CD4-positive, alpha-beta memory T cell (primary cell): ENCODE measurements at places on chromosomes 16 and 17. TPM values are rescaled to one million over a fixed set of nuclear protein-coding genes. Genes with fewer than 3 reads are reported as not detected.

ZNF597 gene
- 1.9 TPM for polyA plus RNA-seq

OTOP2 gene
- polyA plus RNA-seq: not detected

FLCN gene
- polyA plus RNA-seq: 5.2 TPM

SLC38A8 gene
- not detected for polyA plus RNA-seq

HASPIN gene
- 0.29 TPM for polyA plus RNA-seq

KRT40 gene
- polyA plus RNA-seq: not detected

CLN3 gene
- polyA plus RNA-seq: 16.8 TPM

C1QL1 gene
- not detected for polyA plus RNA-seq

ETV4 gene
- polyA plus RNA-seq: not detected
